ENCODE measurements at places on chromosomes 12 and 14. TPM values are rescaled to one million over a fixed set of nuclear protein-coding genes. Genes with fewer than 3 reads are reported as not detected.
A peak's percentile ranks its signal among the peaks of the same experiment; 100 is the strongest.

- H3K27me3 ChIP-seq, result no peaks in the 10 kb centered on the region
- no peaks in the 10 kb centered on the region for H3K36me3 ChIP-seq
- H3K4me1 ChIP-seq, result no peaks in the 10 kb centered on the region
Observed at GRCh38 chr14:32393119-32393518, 64.0 kb downstream of the AKAP6 start.

- no peaks in the 10 kb centered on the region for H3K27me3 ChIP-seq
- H3K36me3 ChIP-seq, result no peaks in the 10 kb centered on the region
- no peak overlapping the region for H3K4me3 ChIP-seq
- H3K4me1 ChIP-seq, result no peaks in the 10 kb centered on the region
- no peak for DNase-seq
Observed at GRCh38 chr12:32367381-32367780, 32.0 kb upstream of the FGD4 start.

DNA sequence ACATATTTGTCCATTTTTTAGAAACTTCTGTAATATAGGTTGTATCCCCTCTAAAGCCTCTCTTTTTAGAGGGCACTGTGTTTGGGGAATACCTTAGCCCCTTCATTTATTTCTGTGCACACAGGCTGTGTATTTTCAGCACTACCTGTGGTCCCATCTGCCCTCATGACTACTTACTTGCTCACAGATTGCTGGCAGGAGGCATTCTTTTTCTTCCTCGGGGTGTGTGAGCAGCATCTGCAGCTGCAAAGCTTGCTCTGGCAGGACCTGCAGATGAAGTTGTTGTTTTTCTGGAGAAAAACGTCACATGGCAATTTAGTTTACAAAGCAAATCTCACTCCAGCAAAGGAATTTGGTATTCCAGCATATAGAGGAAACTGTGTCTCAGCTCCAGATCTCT is 24.3 kb downstream of the ANG start:
- no peak for DNase-seq
- H3K36me3 ChIP-seq, result no peaks in the 10 kb centered on the region
- no peak overlapping the region for H3K4me3 ChIP-seq

GRCh38 chr14:98951521-98952152 is 320.4 kb downstream of the BCL11B start:
- no peaks in the 10 kb centered on the region for H3K27me3 ChIP-seq
- H3K27ac ChIP-seq, result no peak overlapping the region
- no peak for DNase-seq

GRCh38 chr12:58443981-58444371 is 476.3 kb downstream of the LRIG3 start:
- peak; percentile 13 for DNase-seq
- peak overlapping the region; percentile 18 for H3K27ac ChIP-seq
- no peaks in the 10 kb centered on the region for H3K4me1 ChIP-seq
- H3K4me3 ChIP-seq, result no peak overlapping the region
- H3K36me3 ChIP-seq, result no peaks in the 10 kb centered on the region
- H3K27me3 ChIP-seq, result no peaks in the 10 kb centered on the region

DBX2 gene
- not detected for total RNA-seq

PSMB11 gene
- total RNA-seq, result not detected

CLEC4A gene
- total RNA-seq, result not detected

HOXC10 gene
- total RNA-seq, result not detected
